ENCODE measurements at places on chromosomes 13 and 19.

DNA sequence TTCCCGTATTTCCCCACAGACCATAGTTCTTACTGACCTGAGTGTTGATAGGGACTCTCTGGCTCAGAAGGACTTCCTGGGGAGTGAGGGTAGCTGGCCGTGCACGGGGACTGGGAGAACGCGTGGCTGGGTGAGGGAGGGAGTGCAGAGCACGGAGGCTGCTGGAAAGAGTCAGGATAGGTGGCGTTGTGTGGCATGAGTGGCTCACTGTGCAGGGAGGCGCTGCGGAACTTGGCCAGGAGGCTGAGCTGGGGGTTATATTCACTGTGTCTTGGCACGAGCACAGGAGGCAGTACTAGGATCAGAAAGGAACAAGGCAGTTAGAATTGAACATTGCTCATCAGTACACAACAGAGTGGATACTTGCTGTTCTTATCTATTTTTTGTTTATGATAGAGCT lies 47.4 kb downstream of the SMAD9 start:
- no peak for DNase-seq

GRCh38 chr19:8724276-8724675 lies 2.8 kb downstream of the OR2Z1 start:
- no peak for DNase-seq

GRCh38 chr19:8665468-8666213 lies 33.0 kb downstream of the ACTL9 start:
- DNase-seq: no peak

- peak; percentile 33 for DNase-seq
Observed at GRCh38 chr19:35011091-35011689, 11.1 kb downstream of the GRAMD1A start.

GRCh38 chr13:20553311-20553710 lies 13.6 kb upstream of the IFT88 start:
- no peak for DNase-seq

DNA sequence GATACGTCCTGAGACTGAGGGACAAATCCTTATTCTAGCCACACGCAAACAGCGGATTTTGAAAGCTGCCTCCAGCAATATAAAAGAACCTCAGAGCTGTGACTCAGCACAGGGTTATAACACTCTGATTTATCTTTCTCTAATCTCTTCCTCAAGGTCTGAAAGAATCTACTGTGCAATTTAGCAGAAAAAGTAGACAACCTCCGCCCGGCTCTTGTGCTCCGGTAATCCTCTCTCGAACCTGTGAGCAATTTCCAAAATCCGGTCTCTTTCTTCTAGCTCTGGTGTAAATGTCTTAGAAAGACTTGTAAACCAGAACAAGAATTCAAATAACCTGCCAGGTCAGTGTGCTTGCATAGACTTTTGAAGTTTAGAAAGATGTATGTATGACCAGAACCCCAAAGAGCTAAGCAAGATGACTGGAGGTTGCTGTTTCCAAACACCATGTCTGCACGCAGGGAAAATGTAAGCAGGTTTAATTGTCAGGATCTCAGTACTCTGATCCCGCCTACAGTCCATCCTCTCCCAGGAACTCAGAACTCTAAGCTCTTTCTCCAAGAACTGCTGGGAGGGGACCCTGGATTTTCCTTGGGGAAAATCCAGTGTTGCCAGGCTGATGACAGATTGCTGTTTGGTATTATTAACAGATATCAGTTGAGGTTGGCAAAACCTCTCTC lies 338.1 kb downstream of the RFC3 start:
- no peak for DNase-seq

GRCh38 chr13:63085851-63086250 lies 1670.2 kb upstream of the PCDH20 start:
- DNase-seq: no peak

DNA sequence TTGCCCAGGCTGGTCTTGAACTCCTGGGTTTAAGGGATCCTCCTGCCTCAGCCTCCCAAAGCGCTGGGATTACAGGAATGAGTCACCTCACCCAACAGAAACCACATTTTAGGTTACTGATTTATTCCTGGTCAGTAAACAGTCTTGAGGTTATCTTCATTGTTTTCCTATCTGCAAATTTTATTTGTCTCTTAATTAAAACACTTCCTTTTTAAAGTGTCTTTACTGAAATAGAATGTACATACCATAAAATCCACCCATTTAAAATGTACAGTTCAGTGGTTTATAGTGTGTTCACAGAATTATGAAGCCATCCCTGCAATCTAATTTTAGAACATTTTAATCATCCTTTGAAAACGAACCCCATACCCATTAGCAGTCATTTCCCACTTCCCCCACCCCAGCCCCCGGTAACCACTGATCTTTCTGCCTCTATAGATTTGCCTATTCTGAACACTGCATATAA lies 63.0 kb downstream of the MAP4K1 start:
- no peak for DNase-seq

GRCh38 chr13:51091839-51092238 lies 19.2 kb downstream of the C13orf42 start:
- no peak for DNase-seq

GRCh38 chr13:64791373-64791772 lies 2438.8 kb downstream of the PCDH9 start:
- no peak for DNase-seq

GRCh38 chr19:5128251-5128935 lies 159.5 kb downstream of the KDM4B start:
- no peak for DNase-seq

GRCh38 chr13:21100211-21100610 lies 38.8 kb upstream of the LATS2 start:
- DNase-seq: no peak

- DNase-seq: no peak
Observed at GRCh38 chr13:21133077-21133476, 43.3 kb downstream of the SKA3 start.

GRCh38 chr19:40305403-40305802 lies 20.3 kb upstream of the AKT2 start:
- peak; percentile 75 for DNase-seq

- DNase-seq: no peak
Observed at GRCh38 chr13:34430294-34430693, 511.8 kb upstream of the NBEA start.

GRCh38 chr19:18671303-18672043 lies 12.0 kb upstream of the CRTC1 start:
- no peak for DNase-seq

DNA sequence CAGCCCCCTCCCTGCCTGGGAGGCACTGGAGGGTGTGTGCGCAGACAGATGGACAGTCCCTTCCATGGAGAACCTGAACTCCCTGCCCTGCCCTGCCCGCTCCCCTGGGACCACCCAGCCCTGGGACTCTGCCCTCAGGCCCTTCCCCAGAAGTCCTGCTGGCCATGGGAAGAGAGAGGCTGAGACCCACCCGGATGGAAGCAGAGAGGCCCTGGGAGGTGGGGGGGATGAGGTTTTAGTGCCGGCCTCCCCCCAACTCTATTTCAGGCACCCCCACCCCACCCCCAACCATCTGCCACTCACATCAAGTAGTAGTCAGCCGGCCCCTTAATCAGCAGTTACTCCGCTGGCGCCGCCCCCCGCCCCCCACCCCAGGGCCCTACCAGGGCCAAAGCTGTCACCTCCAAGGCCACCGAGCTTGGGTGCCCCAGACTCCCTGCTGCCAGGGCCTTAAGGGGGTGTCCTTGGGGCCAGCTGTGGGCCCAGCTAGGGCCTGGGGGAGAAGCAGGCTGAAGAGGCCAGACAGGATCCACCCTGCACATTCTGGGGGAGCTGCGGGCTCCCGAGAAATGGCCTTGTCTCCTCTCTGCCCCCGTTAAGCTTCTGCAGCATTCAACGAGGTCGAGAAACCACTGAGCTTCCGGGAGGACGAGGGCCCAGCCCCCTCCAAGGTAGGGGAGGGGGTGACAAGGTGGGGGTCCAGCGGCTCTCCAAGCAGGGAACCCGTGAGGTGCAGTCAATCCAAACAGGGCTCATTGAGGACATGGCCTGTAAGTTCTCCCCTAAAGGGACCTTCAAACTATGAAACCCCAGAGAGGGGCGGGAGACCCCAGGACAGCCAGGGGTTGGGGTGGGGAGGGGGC lies 17.4 kb downstream of the NMRK2 start:
- DNase-seq: no peak

DNA sequence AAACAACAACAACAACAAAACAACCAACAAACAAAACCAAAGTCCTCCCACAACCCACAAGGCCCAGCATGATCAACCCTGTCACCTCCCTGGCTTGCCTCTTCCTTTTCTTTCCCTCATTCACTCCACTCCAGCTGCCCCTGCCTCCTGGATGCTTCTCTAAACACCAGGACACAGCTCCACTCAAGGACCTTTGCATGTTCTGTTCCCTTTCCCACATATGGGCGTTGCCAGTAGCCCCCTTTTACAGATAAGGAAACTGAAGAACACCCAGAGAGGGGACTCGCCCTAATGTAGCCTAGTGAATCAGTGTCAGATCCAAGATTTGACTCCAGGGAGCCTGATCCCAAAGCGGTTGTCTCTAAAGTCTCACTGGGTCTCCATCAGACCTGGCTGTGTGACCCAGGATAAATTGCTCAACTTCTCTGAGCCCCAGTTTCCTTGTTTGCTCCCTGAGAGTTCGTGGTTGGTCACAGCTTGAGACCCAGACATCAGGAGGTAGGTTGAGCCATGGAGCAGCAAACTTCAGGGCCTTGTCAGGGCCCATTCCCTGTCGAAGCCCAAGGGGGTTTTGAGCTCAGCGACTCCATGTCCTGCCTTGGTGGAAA lies 3.0 kb upstream of the DOCK6 start:
- no peak for DNase-seq
